Endodermal cell (in vitro differentiated cells): ENCODE measurements at places on chromosomes 6 and 20. TPM values are rescaled to one million over a fixed set of nuclear protein-coding genes. Genes with fewer than 3 reads are reported as not detected.

DNA sequence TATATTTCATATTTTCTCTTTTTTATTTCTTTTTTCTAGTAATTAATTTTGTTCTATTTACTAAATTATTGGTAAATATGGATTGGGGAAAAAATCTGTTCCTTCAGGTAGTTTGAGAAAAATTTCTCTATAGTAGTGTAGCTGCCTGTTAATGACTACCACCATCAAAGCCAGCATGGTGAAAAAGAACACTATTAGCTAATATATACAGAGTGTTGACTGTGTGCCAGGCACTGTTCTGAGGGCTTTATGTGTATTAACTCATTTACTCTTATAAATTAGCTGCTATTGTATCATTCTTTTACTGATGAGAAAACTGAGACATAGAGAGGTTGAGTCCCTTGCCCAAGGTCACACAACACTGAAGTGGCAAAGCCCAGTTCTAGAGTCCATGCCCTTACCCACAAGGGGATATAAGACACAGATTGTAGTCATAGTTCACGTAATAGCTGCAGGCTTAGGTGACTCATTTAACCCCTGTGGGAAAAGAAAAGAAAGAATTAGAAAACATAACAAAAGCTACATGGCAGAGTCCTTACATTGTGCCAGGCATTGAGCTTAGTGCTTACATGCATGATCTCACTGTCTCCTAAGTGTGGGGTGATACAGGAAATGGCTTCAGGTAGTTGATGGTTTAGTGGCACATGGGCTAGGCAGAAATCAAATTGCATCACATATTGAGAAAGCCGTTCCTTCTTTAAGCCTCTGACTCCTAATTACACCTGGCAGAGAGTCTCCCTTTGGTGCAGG, 12.2 kb upstream of the AKIRIN2 start:
- H3K27ac ChIP-seq: no peak overlapping the region
- no peaks in the 10 kb centered on the region for H3K27me3 ChIP-seq
- no peak for DNase-seq
- no peaks in the 10 kb centered on the region for H3K4me1 ChIP-seq
- H3K36me3 ChIP-seq: no peaks in the 10 kb centered on the region

DNA sequence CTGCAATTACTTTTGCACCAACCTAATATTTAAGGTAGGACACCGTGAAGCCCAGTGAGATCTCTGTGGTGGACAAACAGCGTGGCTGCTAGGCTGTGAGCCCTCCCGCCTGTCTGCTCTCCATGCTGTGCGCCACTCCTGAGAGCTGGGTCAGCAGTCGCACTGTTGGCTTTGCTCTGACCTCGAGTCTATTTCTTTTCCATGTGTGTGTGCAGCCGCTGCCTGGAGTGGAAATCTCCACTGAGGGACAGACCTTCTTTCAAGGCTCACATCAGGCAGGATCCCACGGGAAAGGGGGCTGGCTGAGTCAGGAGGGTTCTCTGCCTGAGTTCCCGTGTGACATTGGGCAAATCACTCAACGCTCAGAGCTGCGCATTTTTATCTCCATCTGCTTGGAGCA, 27.1 kb downstream of the RIPOR3 start:
- H3K4me3 ChIP-seq: no peak overlapping the region
- no peak for DNase-seq
- no peaks in the 10 kb centered on the region for H3K36me3 ChIP-seq
- H3K4me1 ChIP-seq: no peaks in the 10 kb centered on the region

DNA sequence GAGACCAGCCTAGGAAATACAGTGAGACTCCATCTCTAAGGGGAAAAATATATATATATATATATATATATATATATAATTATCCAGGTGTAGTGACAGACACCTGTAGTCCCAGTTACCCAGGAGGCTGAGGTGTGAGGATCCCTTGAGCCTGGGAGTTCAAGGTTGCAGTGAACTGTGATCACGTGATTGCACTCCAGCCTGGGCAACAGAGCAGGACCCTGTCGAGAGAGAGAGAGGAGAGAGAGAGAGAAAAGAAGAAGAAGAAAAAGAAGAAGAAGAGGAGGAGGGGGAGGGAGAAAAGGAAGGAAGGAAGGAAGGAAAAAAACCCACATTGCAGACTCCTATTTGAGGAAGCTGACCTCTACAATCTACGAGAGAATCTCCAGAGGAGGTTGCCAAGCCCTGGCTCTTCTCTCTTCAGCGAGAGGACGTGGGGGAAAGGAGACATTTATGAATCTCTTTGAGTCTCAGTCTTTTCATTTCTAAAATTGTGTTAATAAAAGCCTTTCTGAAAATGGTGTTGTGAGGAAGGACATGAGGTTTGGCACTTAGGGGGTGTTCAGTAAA, 49.7 kb downstream of the COL11A2 start:
- no peaks in the 10 kb centered on the region for H3K4me1 ChIP-seq
- no peaks in the 10 kb centered on the region for H3K36me3 ChIP-seq

DNA sequence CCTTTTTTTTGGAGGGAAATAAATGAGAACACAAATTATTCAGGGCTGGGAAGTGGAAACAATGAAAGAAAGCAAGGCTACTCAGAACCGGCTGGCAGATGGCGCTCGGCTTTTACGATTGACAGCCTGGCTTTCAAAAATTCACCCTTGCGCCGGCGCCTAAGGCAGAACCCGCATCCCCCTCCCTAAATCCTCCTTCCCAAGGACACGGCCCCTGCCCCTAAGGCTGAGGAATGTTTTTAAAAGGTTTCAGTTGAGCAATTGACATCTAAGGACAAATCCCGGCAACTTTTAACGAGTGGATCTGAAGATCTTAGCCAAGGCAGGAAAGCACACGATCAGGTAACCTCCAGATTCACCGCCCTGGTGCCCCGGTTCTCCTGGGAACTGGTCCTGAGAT, 16.3 kb downstream of the GNAS start:
- H3K27ac ChIP-seq: no peak overlapping the region
- no peak overlapping the region for H3K4me3 ChIP-seq
- peaks cover 10% of the 10 kb centered on the region for H3K27me3 ChIP-seq
- H3K4me1 ChIP-seq: no peaks in the 10 kb centered on the region
- peak; percentile 63 for DNase-seq

DNA sequence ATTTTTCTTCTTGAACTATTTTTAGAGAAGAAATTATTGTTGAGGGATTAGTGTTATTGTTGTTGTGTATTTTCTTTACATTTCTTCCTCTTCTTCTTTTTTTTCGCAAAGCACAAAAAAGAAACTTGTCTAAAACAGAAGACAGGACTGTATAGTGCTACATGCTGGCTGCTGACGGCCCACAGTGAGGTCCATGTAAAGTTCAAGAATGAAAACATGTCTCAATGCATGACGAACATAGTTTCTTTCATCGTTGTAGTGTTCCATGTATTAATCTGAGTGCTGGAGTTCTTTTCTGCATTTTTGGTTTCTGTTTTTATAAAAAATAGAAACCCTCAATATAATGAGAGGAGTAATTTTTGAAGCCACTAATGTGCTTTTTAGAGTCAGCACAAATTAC, 462.9 kb upstream of the MARCKS start:
- H3K4me3 ChIP-seq: no peak overlapping the region
- H3K36me3 ChIP-seq: no peaks in the 10 kb centered on the region

DNA sequence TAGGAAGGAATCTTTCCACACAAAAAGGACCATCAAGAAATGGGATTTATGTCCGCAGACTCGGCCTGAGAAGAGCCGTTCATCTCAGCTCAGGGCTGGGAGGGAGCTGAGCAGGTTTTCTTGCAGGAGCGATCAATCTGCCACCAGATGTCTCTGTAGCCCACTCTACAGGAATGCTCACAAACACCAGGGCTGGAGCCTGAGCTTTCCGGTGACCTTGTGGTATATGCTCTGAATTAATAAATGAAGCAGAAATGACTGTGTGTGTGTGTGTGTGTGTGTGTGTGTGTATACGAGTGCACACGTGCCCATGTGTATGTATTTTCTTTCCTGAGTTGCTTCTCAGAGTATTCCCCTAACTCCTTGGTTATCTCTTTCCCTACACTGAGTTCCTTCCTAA, 12.0 kb downstream of the CD83 start:
- H3K4me1 ChIP-seq: no peaks in the 10 kb centered on the region
- no peaks in the 10 kb centered on the region for H3K36me3 ChIP-seq
- peak; percentile 84 for DNase-seq
- H3K4me3 ChIP-seq: no peak overlapping the region
- H3K27me3 ChIP-seq: no peaks in the 10 kb centered on the region

GRCh38 chr6:43736844-43737243, 33.2 kb upstream of the VEGFA start:
- H3K4me3 ChIP-seq: no peak overlapping the region

DNA sequence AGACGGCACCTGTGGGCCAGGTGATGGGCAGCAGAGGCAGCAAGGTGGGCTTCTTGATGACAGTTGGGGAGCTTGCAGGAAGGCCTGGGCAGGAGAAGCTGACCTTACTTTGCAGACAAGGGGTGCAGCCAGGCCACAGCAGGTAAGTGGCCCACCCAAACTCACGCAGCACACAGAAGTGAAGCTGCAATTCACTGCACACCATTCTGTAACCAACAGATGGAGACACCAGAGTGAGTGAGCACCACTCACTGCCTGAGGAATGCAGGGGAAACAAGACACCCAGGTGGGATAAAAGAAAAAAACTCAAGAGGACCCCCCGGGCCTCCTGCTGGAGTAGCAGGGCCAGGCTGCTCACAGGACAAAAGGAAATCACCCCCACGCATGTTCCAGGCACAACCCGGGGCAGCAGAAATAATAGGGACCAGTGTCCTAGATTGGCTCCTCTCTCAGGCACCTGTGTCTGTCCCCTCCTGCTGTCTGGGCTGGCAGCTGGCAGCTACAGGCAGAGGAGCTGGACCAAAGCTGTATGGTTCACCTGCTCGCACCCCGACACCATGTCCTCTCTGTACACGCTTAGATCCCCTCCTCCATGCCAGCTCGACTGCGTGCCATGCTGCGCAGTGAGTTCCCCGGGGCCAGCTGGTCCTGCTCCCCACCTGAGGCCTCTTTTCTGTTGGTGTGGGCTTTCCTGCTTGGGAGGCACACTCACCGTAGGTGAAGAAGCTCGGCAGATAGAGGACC, 4.9 kb downstream of the MTCH1 start:
- peaks cover 3% of the 10 kb centered on the region for H3K4me1 ChIP-seq
- H3K27ac ChIP-seq: no peak overlapping the region
- no peak for DNase-seq
- H3K36me3 ChIP-seq: peaks cover 69% of the 10 kb centered on the region

- DNase-seq: no peak
- H3K4me3 ChIP-seq: no peak overlapping the region
- H3K27ac ChIP-seq: no peak overlapping the region
- no peaks in the 10 kb centered on the region for H3K27me3 ChIP-seq
Observed at GRCh38 chr6:122801397-122801796, 12.3 kb downstream of the SMPDL3A start.

DNA sequence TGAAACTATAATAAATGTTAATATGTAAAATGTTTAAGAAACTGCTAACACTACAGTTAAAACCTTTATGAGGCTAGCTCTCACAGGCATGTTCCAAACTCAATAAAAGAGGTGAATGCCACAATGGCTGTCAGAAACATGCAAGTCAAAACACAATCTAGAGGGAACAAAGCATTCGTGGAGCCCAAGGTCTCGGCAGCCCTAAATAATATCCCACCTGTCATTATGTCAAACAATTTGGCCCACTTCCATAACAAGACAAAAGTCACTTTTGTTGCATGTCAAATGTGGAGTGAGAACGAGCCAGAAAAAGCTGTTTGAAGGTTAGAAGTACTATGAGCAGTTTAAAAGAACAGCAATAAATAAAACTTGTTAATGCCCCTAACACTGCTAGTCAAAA, 181.9 kb downstream of the GMDS start:
- H3K27ac ChIP-seq: no peak overlapping the region
- no peaks in the 10 kb centered on the region for H3K36me3 ChIP-seq
- H3K27me3 ChIP-seq: no peaks in the 10 kb centered on the region
- no peak overlapping the region for H3K4me3 ChIP-seq

DNA sequence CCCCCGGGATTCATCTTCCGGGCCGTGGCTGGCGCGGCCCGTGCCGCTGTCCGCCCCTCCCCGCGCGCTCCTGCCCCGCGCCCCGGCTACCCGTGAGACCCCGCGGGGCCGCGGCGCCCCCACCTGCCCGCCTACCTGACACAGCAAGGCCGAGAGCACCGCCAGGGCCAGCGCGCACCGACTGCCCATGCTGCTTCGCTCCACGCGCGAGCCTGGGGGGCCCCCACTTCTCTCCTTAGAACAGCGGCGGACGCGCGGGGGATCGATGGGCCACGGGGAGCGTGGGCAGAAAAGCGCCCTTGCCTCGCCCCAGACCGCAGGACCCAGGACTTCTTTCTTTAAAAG, 955 bp downstream of the DLL1 start:
- no peak for DNase-seq
- no peak overlapping the region for H3K27ac ChIP-seq
- H3K27me3 ChIP-seq: peaks cover 96% of the 10 kb centered on the region
- no peaks in the 10 kb centered on the region for H3K36me3 ChIP-seq
- peak overlapping the region; percentile 75 for H3K4me3 ChIP-seq
- H3K4me1 ChIP-seq: peaks cover 16% of the 10 kb centered on the region

GRCh38 chr6:1872649-1873131, 263.0 kb downstream of the FOXC1 start:
- H3K27me3 ChIP-seq: no peaks in the 10 kb centered on the region
- H3K27ac ChIP-seq: no peak overlapping the region
- H3K36me3 ChIP-seq: no peaks in the 10 kb centered on the region
- H3K4me3 ChIP-seq: no peak overlapping the region
- H3K4me1 ChIP-seq: peaks cover 13% of the 10 kb centered on the region

GRCh38 chr6:149454346-149454848, 30.4 kb downstream of the ZC3H12D start:
- no peaks in the 10 kb centered on the region for H3K4me1 ChIP-seq
- no peak overlapping the region for H3K27ac ChIP-seq
- no peak for DNase-seq
- no peaks in the 10 kb centered on the region for H3K36me3 ChIP-seq

DNA sequence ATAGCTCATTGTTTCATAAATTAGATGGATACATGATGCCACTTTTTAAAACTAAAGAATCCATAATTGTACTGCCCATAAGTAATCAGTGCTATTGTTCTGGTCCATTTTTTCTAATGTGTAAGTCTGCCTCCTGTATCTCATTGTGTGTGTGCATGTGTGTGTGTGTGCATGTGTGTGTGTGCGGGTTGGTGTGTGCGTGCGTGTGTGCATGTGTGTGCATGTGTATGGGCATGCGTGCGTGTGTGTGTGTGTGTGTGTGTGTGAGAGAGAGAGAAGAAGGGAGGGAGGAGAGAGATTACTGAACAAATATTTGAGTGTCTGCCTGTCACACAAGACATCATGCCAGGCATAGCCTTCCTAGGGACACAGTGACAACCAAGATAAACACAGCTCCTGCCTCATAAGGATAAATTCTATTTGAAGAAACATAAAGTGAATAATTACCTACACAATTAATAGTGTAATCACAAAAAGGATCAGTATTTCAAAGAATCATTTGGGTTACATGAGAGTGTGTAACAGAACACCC, 33.2 kb upstream of the RPS6KA2 start:
- H3K4me3 ChIP-seq: no peak overlapping the region
- no peak overlapping the region for H3K27ac ChIP-seq
- no peak for DNase-seq
- peaks cover 7% of the 10 kb centered on the region for H3K4me1 ChIP-seq
- H3K27me3 ChIP-seq: peaks cover 32% of the 10 kb centered on the region

PLCB4 gene
- 10.4 and 14.4 TPM in 2 replicates for total RNA-seq

CLPSL1 gene
- total RNA-seq: not detected in 2 replicates

MUC22 gene
- not detected in 3 replicates for total RNA-seq

IMPG1 gene
- total RNA-seq: not detected in 3 replicates

NMBR gene
- 0.23 TPM in 1 of 2 replicates, not detected in the other for total RNA-seq

GHRH gene
- not detected in 2 replicates for total RNA-seq

ABHD16B gene
- not detected in 2 replicates for total RNA-seq

APOBEC2 gene
- total RNA-seq: 0.31 TPM in 1 of 2 replicates, not detected in the other
